ENCODE measurements at places on chromosomes 5 and 9.

GRCh38 chr5:6700685-6701355 lies 12.4 kb upstream of the TENT4A start:
- DNase-seq = no peak

DNA sequence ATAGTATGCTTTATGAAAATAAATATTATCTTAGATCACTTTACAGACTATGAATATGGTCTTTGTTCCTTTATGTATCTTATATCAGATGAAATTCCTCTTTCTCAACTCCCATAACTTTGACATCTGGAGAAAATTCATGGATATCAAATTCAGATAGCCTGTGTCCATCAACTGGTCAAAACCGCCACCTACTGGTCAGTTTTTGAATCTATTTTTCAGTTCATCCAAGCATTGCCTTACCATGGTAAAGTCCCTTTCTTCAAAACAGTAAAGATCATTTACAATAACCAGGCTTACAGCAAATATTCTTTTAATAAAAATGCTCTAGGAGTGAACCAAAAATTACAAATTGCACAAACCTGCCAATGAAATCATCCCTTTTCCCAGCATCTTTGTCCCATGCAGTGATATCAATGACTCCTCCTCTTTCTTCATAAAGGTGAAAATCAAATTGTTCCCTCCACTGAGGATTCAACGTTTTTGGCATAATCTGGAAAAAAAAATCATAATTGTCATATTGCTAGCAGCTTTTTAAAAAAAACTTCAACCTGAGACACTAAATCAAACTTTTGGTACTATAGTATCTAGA lies 290.5 kb downstream of the SLF1 start:
- no peak for DNase-seq

GRCh38 chr9:109101810-109102209 lies 17.9 kb downstream of the TMEM245 start:
- DNase-seq = no peak

GRCh38 chr9:20770947-20771346 lies 86.9 kb downstream of the FOCAD start:
- DNase-seq = no peak

DNA sequence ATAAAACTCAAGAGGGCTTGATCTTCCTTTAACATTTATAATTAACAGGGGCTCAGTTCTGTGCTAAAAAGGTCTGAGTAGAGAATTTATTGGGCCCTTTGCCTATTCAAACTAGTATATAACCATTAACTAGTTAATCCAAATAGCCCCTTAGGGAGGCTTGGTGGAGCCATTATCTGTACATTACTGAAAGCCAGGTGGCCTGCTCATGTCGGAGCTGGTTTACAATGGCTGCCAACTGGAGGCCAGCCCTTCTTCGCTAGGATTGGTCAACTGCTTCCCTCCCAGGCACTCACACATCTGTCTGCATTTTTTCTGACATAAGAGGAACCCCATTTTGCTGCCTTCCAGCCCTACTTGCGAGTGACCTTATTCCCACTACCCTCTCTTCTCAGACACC lies 30.4 kb upstream of the NDFIP1 start:
- DNase-seq = no peak

Data from activated naive CD4-positive, alpha-beta T cell treated with Interleukin-2 at 50 U/mL for 16 hours (primary cell).